ENCODE measurements at places on chromosomes 4 and X.

GRCh38 chr4:94765648-94766047 is 7.9 kb downstream of the BMPR1B start:
- no peak for DNase-seq

DNA sequence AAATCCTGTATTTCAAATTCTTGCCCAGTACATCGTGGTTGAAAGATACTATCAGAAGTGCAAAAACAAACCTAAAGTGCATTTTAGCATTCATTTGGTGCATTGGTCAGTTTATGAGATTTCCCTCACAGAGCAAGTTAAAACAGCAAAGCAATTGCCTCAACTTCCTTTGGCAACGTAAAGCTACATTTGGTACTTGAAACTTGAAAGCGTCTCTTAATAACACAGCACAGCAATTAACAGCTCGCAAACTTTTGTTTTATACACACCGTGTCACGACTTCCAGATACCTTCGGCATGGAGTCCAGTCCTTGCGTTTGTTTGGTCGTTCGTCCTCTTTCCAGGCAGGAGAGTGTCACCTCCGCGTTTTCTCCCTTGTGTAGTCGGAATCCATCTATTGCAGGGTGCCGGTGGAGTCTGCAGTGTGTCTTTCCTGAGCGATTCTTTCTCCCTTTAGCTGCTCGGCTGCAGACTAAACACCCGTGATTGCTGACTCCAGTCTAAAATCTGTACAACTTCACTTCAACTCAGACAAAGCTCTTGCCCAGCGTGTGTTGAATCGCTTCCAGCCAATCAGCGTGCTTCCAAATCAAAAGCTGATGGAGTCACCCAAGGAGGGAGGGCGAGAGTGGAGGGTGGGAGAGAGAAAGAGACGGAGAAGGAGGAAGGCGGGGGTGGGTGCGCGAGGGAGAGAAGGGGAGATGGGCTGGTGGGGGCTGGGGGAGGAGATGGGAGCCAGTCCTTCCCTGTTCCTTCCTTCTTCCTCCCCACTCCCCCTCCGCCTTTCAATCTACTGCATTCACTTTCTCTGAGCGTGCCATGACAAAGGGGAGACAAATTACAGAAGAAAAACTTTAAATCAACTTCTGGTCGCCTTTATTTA is at the start of gene PCDH18:
Gene PCDH18, minus strand, starts transcription at position 509 of the 883 bp plus-strand sequence. Its CDS starts 406 bp downstream, at position 103.
- no peak for DNase-seq

- DNase-seq: no peak
Observed at GRCh38 chrX:106751407-106751806, 24.9 kb downstream of the RNF128 start.

GRCh38 chrX:8668813-8669212 is 63.1 kb downstream of the ANOS1 start:
- DNase-seq: no peak

DNA sequence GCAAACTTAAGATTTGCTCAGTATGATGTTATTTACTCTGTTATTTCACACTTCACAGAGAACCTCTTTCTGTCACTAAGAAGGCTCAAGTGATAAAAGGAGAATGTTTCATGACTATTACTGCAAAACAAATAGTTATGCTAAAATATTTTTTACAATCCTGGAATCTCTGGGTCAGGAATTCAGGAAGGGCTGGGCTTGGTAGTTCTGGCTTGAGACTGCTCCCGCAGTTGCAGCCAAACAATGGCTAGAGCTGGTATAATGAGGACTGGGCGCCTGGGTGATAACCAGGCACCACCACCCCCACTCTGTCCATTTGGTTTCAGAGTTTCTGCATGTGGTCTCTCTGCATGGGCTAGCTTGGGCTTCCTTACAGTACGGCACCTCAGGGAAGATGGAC is 28.7 kb upstream of the SPP1 start:
- DNase-seq: no peak

GRCh38 chrX:24494647-24495075 is 29.6 kb downstream of the PDK3 start:
- no peak for DNase-seq

DNA sequence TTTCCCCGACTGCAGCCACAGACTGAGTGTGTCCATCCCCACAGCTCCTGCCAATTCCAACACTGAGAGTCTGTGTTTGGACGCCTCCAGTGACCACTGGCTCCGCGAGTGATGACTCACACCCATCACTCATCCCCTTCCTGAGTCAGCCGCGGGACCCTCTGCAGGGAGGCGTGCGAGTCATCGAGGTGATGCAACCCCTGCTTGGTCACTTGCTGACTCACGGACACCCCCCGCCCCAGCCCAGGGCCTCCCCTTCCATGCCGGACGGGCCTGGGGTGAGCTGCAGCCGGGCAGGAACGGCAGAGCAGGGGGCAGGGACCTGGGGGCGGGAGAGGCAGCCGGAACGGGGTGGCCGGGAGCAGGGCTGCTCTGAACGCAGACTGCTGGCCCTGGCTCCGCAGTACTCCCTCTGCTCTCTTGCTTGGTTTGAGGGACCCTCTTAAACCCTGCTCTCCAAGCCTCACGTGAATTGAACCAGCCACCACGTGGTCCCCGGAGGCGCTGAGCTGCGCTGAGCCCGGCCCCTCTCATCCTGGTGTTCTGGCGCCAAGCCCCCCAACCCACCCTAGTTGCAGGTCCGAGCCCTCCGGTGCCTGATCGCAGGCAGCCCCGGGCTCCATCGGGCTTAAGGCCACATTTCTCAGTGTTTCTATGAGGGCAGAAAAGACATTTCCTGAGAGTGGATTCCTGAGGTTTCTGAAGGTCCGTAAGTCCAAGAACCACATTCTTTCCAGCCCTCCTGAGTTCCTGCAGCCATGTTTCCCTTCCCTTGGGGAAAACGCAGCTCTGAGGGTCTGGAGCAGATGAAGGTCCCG is 32.4 kb downstream of the FGFRL1 start:
- DNase-seq: peak; percentile 99

Data from RWPE2 (cell line).